ENCODE measurements at places on chromosomes 12 and 14. TPM values are rescaled to one million over a fixed set of nuclear protein-coding genes. Genes with fewer than 3 reads are reported as not detected.

DNA sequence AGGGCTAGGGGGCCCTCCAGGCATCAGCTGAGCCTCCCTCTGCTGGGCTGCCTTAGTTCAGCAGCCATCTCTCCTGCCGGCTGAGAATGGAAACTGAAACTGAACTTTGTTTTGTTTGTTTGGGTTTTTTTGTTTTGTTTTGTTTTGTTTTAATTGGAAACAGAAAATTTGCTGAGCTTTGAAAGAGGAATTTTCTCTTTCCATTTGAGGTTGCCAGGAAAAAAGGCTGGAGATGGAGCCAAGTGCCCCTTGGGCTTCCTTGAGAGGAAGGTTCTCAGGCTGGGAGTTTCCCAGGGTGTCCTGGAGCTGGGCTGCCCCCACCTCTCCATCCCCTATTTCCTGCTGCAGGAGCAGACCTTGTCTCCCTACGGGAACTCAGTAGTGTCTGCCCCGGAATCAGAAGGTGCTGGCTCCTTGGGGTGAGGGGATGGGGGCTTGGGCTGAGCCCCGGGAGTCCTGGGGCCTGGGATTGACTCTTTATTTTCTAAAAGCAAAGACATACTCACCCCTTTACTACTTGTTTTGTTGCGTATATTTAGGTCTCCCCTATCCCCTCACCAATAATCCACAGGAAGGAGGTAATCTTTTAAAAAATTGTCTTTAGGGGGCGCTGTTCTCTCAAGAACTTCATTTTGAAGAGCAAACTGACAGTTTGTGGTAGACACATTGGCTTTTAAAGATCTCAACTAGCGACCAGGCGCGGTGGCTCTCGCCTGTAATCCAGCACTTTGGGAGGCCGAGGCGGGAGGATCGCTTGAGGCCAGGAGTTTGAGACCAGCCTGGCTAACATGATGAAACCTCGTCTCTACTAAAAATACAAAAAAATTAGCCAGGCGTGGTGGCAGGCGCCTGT, 21.3 kb upstream of the OASL start:
- H3K36me3 ChIP-seq, result no peaks in the 10 kb centered on the region
- no peak for DNase-seq
- peak overlapping the region; percentile 45 for H3K27ac ChIP-seq
- no peaks in the 10 kb centered on the region for H3K27me3 ChIP-seq

DNA sequence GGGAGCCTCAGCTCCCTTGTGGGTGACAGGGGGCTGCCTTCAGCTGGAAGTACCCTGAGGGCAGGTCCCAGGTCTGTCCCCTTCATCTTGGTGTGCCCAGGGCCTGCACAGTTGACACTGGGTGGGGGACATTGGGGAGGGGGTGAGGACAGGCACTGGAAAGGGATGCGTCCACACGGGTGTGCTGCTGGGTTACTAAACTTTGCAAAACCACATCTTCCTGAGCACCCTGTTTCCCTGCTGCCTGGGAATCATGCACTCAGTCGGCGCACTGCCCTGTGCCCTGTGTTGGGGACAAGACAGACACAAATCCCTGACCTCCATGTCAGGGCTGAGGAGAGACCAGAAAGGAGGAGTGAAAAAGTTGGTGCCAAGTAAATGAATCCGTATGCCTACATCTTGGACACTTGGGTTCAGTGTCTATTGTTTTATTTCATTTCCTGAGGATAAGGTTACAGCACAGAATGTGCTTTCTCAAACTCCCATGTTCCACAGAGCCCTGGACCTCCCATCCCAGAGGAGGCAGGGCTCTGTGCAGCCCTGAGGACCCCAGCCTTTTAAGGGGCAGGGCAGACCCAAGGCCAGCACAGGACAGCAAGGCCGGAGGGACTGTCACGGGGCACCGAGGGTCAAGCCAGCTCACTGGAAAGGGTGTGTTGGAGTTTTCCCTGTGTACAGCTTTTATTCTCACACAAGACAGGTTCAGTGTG, 2.9 kb upstream of the SLC25A29 start:
- H3K27me3 ChIP-seq, result no peaks in the 10 kb centered on the region
- H3K36me3 ChIP-seq, result no peaks in the 10 kb centered on the region
- H3K27ac ChIP-seq, result peak overlapping the region; percentile 94
- H3K4me3 ChIP-seq, result no peak overlapping the region

GRCh38 chr12:97701901-97702300, 239.3 kb downstream of the RMST start:
- no peaks in the 10 kb centered on the region for H3K27me3 ChIP-seq
- no peaks in the 10 kb centered on the region for H3K4me1 ChIP-seq
- DNase-seq, result no peak
- H3K4me3 ChIP-seq, result no peak overlapping the region
- no peak overlapping the region for H3K27ac ChIP-seq

- no peak overlapping the region for H3K4me3 ChIP-seq
- no peaks in the 10 kb centered on the region for H3K4me1 ChIP-seq
- H3K27me3 ChIP-seq, result no peaks in the 10 kb centered on the region
- no peak for DNase-seq
- H3K36me3 ChIP-seq, result no peaks in the 10 kb centered on the region
- H3K27ac ChIP-seq, result no peak overlapping the region
Measured at GRCh38 chr14:99004112-99004511, 267.9 kb downstream of the BCL11B start.

- no peaks in the 10 kb centered on the region for H3K27me3 ChIP-seq
- no peak for DNase-seq
Measured at GRCh38 chr12:27179400-27180214, 64.5 kb upstream of the STK38L start.

GRCh38 chr12:95614390-95614982, 63.2 kb upstream of the USP44 start:
- no peaks in the 10 kb centered on the region for H3K4me1 ChIP-seq
- no peak for DNase-seq
- no peak overlapping the region for H3K27ac ChIP-seq
- H3K27me3 ChIP-seq, result no peaks in the 10 kb centered on the region
- H3K36me3 ChIP-seq, result no peaks in the 10 kb centered on the region

- no peaks in the 10 kb centered on the region for H3K27me3 ChIP-seq
- peaks cover 5% of the 10 kb centered on the region for H3K4me1 ChIP-seq
- peaks cover 6% of the 10 kb centered on the region for H3K36me3 ChIP-seq
- no peak overlapping the region for H3K4me3 ChIP-seq
Measured at GRCh38 chr12:3279832-3280231, 202.7 kb downstream of the TSPAN9 start.

DNA sequence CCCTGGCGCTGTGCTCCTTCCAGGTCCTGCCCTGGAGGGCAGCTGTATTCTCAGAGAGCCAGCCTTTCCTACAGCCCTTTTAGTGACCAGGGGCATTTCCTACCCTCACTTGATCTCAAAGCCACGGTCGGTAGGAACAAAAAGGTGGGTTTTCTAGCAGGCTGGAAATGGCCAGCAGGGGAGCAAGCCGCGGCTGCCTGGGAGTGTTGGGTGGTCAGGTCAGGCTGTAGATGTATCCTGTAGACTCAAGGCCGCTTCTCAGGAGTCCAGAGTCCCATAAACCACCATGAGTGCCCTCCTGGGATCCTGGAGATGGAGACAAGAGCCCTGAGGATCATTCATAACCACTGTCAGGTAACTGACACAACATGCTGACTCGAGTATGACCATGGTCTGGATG, 18.6 kb downstream of the CINP start:
- no peak overlapping the region for H3K4me3 ChIP-seq
- H3K36me3 ChIP-seq, result peaks cover 88% of the 10 kb centered on the region
- no peak overlapping the region for H3K27ac ChIP-seq
- H3K4me1 ChIP-seq, result no peaks in the 10 kb centered on the region

GRCh38 chr12:3838076-3838475, 35.1 kb downstream of the PARP11 start:
- H3K27me3 ChIP-seq, result no peaks in the 10 kb centered on the region
- no peak overlapping the region for H3K27ac ChIP-seq
- H3K36me3 ChIP-seq, result no peaks in the 10 kb centered on the region
- no peaks in the 10 kb centered on the region for H3K4me1 ChIP-seq

DNA sequence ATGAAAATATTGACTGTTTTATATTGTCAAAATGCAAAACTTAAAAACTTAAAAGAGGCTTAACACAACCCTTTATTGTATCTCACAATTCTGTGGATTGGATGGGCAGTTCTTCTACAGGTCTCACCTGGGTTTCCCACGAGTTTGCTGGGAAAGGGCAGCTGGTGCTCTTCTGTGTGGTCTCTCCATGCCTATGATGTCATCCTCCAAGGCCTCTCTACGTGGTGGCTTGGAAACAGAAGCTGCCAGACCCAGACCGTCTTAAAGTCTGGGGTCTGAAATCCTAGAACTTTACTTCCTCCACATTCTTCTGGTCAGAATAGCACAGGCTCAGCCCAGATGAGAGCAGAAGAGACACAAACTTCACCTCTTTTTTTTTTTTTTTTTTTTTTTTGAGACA, 36.5 kb upstream of the KICS2 start:
- H3K27ac ChIP-seq, result no peak overlapping the region
- no peaks in the 10 kb centered on the region for H3K27me3 ChIP-seq
- DNase-seq, result no peak
- no peaks in the 10 kb centered on the region for H3K36me3 ChIP-seq

GRCh38 chr12:100163416-100164152, 20.9 kb upstream of the BLTP3B start:
- H3K36me3 ChIP-seq, result no peaks in the 10 kb centered on the region
- H3K4me1 ChIP-seq, result peaks cover 4% of the 10 kb centered on the region
- DNase-seq, result peak; percentile 35
- no peaks in the 10 kb centered on the region for H3K27me3 ChIP-seq
- no peak overlapping the region for H3K27ac ChIP-seq

- H3K4me3 ChIP-seq, result no peak overlapping the region
- H3K27ac ChIP-seq, result no peak overlapping the region
- H3K27me3 ChIP-seq, result no peaks in the 10 kb centered on the region
- no peak for DNase-seq
Measured at GRCh38 chr14:46550836-46551235, 100.7 kb downstream of the RPL10L start.

- no peaks in the 10 kb centered on the region for H3K27me3 ChIP-seq
- no peaks in the 10 kb centered on the region for H3K36me3 ChIP-seq
- no peak for DNase-seq
- peaks cover 60% of the 10 kb centered on the region for H3K4me1 ChIP-seq
- H3K27ac ChIP-seq, result peak overlapping the region; percentile 99
Measured at GRCh38 chr12:67651132-67651695, 2.7 kb downstream of the DYRK2 start.

- DNase-seq, result no peak
- no peaks in the 10 kb centered on the region for H3K27me3 ChIP-seq
- H3K4me1 ChIP-seq, result peaks cover 10% of the 10 kb centered on the region
- peak overlapping the region; percentile 61 for H3K27ac ChIP-seq
- no peaks in the 10 kb centered on the region for H3K36me3 ChIP-seq
Measured at GRCh38 chr14:64680013-64680713, 24.1 kb upstream of the PLEKHG3 start.

GRCh38 chr14:22928237-22929103, 706 bp downstream of the PRMT5 start:
- DNase-seq, result no peak
- peak overlapping the region; percentile 78 for H3K4me3 ChIP-seq
- H3K27ac ChIP-seq, result peak overlapping the region; percentile 89
- H3K27me3 ChIP-seq, result no peaks in the 10 kb centered on the region
- peaks cover 3% of the 10 kb centered on the region for H3K36me3 ChIP-seq

DNA sequence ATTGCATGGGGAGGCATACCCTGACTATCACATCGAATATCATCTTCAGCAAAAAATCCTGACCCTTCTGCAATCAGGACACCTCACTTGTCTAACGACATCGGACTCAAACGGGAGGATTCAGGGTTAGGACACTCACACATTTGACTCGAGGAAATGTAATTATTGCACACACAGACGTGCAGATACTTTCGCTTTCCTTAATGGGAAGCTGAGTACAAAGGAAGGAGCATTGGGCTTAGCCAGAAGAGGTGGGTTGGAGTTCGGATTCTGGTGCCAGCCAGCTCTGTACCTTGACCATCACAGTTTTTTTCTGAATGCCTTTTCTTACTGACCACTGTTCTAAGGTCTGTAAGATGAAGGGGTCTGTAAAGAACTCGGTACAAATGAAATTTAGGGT, 260.4 kb downstream of the GALC start:
- H3K4me1 ChIP-seq, result no peaks in the 10 kb centered on the region
- DNase-seq, result no peak
- H3K36me3 ChIP-seq, result no peaks in the 10 kb centered on the region
- no peak overlapping the region for H3K4me3 ChIP-seq
- no peak overlapping the region for H3K27ac ChIP-seq

DNA sequence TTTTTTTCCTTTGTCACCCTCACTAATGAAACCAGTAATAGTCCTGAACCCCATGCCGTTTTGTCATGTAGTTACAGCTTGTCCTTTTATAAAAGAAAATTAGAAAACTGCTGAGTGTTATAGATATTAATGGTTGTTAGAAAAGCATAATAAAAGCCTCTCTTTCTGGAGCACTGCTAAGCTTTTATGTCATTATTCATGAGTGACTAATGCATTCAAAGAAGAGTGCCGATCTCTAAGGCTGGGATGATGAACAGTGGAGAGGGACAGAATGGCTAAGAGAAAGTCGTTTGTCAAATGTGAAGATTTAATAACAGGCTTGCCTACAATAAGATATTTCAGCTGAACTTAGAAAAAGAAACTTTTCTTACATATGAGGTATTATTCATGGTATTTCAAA, 121.6 kb downstream of the MGAT4C start:
- H3K4me3 ChIP-seq, result no peak overlapping the region
- no peaks in the 10 kb centered on the region for H3K36me3 ChIP-seq
- H3K27ac ChIP-seq, result no peak overlapping the region

DNA sequence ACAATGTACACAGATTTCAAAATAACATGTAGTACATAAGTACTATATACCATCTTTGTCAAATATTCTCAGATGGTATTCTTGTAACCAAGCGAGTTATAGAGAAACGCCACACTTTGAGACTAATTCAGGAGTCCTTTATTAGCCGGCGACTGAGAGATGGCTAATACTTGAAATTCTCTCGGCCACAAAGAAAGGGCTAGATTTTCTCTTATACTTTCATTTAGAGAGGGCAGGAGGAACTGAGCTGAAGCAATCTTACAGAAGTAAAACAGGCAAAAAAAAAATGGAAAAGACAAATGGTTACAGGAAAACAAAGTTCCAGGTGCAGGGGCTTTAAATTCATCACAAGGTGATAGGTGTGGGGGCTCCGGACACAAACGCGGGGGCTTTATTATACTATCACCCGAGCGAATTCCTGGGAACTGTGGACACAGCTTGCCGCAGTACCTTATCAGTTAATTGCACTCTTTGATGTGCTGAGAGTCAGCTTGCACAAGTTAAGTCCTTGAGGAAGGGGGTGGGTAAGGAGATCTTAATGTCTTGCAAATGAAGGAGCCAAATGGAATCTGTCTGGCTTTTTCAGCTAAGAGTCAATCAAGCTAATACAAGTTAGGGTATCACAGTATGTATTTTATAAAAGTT, 382.3 kb downstream of the KCNH5 start:
- no peak overlapping the region for H3K4me3 ChIP-seq
- DNase-seq, result no peak
- no peak overlapping the region for H3K27ac ChIP-seq
- H3K27me3 ChIP-seq, result no peaks in the 10 kb centered on the region

Gene PRKD1
- total RNA-seq, result 1.8 TPM

Gene KERA
- not detected for total RNA-seq

Gene CHGA
- total RNA-seq, result not detected

Gene CLEC9A
- total RNA-seq, result not detected

Gene HOXC12
- total RNA-seq, result not detected

Gene GABARAPL1
- 206 TPM for total RNA-seq

Gene EDDM3A
- total RNA-seq, result not detected

Gene AEBP2
- 15.5 TPM for total RNA-seq

Gene KRT77
- not detected for total RNA-seq
